ENCODE measurements at places on chromosomes 7 and 10.
A peak's percentile ranks its signal among the peaks of the same experiment; 100 is the strongest.

DNA sequence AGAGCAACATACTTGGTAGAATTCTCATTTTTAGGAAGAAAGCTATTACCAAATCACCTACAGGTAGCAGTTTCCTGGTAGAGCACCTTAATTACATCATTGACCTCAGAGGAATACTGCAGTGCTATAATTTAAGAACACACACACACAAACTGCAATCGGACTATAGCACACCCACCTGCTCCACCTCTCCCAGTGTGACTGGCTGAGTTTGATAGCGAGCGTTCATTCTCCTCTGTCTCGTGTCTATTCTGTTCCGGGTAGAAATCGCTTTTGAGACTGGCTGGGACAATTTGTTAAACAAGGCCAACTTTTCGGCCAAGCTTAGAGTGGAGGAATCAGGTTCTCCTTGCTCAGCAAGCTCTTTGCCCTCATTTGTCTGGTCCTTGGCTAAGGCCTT, 110.5 kb downstream of the SVIL start:
- DNase-seq, result no peak

- DNase-seq, result no peak
These were observed 331.0 kb upstream of the NRP1 start for GRCh38 chr10:33665501-33665900.

DNA sequence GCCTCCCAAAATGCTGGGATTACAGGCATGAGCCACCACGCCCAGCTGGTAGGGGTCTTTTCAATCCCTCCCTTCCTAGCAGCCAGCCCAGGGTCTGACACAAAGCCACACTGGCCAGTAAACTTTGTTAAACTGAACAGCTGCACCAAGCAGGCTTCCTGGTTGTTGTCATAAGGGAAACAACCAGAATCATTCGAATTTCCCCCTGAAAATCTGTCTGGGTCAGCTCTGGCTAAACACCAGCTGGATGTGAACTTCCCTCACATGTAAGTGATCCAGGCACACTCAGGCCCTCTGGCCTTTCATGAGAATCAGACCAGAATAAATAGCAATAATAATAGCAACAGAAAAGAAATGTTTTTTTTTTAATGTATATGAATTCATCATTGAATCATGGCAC, 7.4 kb downstream of the IMPDH1 start:
- DNase-seq, result no peak

DNA sequence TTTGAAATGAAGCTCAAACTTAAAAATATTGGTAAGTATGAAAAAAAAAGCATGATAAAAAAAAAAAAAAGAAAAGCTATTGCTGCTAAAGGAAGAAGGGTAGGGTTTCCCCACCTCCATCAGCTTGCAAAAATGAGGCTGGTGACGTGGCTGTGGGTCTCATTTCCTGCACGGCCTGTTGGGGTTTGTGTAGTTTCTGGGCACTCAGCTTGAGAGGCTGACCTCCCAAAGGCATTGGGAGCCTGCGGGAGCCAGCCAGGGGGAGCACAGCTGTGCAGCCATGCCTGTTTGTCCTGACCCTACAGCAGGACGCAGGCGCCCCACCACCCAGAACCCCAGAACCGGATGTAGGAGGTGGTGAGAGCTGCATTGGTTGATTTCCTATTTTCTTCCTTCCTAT, 48.8 kb upstream of the CARD11 start:
- peak; percentile 63 for DNase-seq

DNA sequence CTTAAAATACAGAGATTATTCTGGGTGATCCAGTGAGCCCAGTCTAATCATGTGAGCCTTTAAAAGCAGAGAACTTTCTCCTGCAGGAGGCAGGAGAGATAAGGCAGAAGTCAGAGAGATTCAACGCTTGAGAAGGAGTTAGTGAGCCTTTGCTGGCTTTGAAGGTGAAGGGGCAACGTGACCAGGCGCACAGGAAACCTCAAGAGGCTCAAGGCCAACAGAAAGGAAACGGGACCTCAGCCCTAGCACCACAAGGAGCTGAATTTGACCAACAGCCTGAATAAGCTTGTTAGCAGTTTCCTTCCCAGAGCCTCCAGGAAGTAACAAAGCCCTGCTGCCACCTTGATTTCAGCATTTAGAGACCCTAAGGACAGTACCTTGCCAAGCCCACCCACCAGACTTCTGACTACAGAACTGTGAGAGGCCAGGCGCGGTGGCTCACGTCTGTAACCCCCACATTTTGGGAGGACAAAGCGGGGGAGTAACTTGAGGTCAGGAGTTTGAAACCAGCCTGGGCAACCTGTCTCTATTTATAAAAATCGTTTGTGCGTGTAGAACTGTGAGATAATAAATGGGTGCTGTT, 87.3 kb upstream of the KAT6B start:
- no peak for DNase-seq

DNA sequence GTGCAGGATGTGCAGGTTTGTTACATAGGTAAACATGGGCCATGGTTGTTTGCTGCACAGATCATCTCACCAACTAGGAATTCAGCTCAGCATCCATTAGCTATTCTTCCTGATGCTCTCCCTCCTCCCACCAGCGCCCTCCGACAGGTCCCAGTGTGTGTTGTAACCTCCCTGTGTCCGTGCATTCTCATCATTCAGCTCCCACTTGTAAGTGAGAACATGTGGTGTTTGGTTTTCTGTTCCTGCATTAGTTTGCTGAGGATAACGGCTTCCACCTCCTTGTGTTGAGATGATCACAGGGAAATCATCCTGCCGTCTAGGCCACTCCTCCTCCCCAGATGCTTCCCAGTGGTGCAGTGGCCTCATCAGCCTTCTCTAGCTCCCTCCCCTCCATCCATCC, 261.6 kb upstream of the GALNT17 start:
- DNase-seq, result no peak

DNA sequence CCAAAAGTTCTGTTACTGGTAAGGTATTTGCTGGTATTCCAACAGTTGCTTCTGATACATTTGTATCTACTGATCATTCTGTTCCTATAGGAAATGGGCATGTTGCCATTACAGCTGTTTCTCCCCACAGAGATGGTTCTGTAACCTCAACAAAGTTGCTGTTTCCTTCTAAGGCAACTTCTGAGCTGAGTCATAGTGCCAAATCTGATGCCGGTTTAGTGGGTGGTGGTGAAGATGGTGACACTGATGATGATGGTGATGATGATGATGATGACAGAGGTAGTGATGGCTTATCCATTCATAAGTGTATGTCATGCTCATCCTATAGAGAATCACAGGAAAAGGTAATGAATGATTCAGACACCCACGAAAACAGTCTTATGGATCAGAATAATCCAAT, 131.0 kb downstream of the AASS start:
- DNase-seq, result no peak

DNA sequence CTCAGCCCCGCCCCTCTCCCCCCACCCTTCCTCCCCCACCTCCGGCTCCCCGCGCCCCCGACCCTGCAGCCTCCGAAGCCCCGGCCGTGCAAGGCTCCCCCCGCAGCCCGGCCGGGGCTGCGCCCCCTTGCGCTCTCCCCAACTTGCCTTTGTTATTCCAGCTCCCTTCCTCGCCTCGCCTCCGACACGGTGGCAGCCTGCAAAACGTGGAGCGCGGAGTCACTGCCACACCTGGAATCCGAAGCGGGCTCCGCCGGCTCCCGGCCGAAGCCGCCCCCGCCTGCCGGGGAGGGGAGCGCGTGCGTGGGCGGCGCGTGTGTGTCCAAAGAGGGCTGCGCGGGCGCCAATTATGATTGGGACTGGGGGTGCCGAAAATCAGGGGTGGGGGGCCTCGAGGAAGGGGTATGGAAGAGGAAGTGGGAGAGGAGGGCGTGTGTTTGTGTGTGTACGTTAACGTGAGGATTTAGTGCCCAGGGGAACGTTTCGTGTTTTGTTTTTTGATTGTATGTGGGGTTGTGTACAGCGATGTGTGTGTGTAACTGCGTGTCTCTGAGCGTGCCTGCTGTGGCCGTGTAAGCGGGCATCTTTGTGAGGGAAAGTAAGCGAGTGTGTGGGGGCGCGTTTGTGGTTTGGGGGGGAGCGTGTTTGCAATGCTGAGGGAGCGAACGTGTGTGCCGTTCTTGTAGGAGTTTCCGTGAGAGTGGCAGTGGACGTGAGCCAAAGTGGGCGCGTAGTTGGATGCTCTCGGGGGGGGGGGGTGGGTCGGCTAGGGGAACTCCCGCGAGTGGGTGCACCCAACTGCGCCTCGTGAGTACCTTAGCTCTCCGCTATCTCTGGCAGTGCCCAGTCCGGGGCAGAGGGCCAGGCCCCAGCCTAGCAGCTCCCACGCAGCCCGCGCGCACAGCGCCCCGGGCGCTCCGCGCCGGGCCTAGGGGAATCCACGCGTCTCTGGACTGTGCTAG, 1.2 kb upstream of the ZMIZ1 start:
- peak; percentile 81 for DNase-seq

DNA sequence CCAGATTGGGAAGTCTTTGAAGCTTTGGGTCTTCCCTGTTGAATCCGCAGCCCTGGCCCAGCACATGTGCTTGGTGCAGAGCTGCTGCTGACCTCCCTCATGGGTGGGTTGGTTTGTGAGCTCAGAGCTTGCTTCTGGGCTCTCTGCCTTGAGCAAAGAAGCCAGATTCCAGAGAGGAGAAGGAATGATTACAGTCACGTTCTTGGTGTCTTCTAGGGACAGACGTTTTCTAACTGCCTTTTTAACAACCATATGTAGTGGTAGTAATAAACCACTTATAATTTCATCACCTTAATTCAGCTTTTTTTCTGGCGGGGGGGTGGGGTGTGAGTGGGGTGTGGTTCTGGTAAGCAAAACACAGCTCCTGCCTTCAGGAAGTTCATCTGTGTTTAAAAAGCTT, 39.5 kb downstream of the LRMDA start:
- DNase-seq, result no peak

DNA sequence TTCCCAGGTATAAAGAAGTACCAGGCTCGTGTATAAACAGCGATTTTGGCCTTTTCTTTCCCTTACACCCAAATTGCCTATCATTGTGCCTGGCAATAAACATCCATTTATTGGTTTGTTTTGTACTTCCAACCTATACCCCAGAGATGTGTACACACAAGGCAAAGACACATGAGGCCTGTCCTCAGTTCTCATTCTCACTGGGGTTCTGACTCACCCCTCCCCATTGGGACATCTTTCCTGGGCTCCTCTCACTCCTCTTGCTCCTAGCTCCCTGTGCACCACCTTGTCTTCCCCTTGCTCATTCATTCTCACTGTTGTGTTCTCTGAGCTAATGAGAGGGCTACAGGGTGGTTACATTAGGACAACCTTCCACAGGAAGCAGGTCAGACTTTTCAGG, 240.7 kb downstream of the ANK3 start:
- no peak for DNase-seq

DNA sequence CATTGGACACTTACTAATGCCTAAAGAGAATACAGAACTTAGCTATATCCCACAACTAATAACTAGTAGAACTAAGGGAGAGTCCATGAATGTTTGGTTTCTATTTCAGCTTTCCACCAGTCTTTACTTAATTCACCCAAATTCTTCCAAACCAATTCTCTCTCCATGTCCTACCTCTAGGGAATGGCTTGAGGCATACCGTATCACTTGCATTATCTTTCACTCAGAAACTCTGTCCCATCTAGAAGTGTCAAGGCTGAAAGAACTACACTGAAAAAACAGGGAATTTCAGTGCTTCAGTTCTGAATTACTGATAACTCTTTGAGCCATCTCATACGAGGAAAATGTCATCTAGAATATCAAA, 758 bp downstream of the TMEM168 start:
- no peak for DNase-seq

DNA sequence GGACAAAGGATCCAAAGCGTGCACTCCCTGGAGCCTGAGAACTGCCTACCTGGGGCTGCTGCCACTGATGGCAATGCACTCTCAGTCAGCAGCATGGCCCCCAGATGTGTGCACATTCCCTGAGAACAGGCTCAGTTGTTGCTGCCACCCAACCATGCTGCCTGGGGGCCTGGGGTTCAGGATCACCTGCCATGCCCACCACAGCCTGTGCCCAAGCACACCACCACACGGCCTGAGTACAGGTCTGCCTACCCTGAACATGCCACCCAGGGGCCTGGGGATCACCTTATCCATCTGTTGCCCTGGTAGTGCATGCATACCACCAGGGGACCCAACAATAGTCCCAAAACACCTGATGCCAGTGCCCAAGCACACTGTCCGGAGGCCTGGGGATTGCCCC, 1174.5 kb downstream of the SORCS1 start:
- DNase-seq, result no peak

GRCh38 chr10:71663311-71663710, 56.3 kb downstream of the C10orf105 start:
- DNase-seq, result no peak

GRCh38 chr7:116653646-116654045, 18.4 kb upstream of the MET start:
- no peak for DNase-seq

DNA sequence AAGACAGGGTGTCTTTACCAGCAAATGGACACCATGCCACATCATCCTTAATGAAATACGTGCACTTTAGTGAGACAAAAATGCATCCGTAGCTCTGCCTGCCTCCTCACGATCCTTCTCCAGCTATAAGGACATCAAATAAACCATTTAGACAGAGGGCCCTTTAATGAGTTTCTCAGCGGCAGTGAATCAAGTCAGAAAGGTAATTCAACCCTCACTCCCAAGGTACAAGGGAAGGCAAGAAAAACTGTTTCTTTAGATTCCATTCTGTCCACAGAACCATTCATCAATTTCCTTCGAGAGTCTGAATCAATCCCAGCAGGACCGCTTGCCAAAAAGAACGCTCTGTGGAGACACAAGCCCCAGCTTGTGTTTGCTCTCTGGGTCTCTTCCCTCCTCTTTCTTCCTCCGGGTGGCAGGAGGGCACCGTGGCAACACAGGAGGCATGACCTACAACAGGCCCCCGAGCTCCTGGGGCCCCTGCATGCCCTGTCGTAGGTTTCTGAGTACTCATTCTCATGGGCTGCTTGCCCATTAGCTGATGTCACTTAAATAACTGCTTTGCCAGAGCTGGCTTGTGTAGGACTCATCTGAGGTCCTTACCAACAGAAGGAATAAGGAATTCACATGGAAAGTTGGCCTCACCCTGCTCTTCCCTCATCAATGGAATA, 297.8 kb upstream of the PRKCQ start:
- no peak for DNase-seq

DNA sequence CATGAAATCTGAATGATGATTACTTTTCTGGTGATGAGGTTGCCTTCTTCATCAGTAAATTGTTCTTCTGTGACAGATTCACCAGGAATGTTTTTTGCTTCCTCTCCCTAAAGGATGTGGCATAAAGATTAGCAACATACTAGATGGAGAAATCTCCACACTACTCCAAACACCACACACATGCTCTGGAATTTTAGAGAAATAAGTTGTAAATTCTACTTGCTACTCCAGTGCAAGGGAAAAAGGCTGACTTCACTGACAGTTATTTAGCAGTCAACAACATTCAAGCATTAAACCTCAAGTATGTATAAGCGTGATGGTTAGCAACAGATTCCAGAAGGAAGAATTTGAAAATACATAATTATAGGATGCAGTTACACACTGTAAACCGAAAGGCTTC, 137.9 kb upstream of the CCDC6 start:
- DNase-seq, result no peak

- no peak for DNase-seq
These were observed 182.9 kb upstream of the SHH start for GRCh38 chr7:155995183-155995612.

Measured in effector memory CD4-positive, alpha-beta T cell (primary cell).